ACHN (cell line): ENCODE measurements at places on chromosomes 5 and 9.

DNA sequence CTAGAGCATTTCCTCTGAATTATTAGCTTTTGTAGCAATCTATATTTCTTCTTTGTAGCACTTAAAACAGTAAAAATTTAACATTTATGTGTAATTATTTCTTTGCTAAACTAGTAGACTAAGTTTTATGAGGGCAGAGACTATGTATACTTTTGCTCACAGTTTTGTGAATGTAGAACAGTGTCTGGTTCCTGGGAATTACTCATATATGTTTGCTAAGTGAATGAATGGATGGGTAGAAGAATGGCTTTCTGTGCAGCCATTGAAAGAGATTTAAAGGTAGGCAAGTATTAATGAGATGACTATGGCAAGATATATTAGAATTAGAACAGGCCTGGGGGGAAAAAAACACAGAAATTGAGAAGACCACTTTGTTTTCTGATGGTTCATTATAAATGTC is 140.1 kb downstream of the PAM start:
- no peak for DNase-seq

- no peak for DNase-seq
These were observed 28.6 kb upstream of the RAB14 start for GRCh38 chr9:121230256-121230655.

DNA sequence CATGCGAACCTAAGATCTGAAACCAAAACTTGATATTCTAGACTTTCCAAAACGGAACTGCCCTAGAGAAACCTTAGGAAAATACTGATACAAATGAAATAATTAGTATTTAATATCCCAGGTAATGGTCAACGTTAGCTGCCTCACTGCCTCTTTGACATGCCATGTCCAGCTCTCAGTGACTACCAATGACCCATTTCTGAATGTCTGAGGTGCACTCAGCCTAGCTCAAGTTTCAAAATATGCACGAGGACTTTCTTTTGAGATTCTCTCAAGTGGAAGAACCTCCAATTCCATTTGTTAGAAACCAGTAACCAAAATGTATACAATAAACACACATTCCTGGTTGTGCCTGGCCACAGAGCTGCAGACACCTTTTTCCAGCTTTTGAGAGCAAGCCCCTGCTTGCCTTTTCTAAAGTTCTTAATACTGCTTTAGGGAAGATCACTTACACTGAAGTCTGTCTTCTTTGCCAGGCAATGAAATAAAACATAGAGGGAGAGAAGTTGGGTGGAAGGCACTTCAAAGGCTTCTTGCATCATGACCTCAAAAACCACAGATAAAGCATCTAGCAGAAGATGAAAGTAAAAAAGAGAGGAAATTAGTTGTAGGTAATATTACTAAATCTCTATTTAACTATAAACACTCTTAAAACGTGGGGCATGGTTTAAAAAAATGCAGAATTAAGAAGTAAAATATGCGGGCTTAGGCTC is 87.9 kb downstream of the MRPS27 start:
- no peak for DNase-seq

GRCh38 chr9:108831496-108832178 is 24.1 kb downstream of the ACTL7B start:
- DNase-seq, result no peak

DNA sequence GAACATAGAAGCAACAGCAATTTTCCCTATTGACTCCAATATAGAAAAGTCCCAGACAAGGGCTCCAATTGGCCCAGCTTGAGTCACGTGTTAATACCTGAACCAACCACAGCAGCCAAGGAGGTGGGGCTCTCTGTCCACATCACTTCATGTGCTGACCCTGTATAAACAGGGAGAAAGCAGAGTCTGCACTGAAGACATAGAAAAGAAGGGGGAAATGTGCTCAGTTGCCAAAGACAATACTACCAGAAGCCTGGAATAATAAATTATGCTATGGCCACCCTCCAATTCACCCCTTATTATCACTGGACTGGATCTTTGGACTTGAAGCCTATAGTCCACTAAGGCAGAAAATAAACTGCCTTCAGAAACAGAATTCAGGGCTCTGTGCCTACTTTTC is 275.4 kb downstream of the EPB41L4A start:
- no peak for DNase-seq

- no peak for DNase-seq
These were observed 147.6 kb downstream of the MAN2A1 start for GRCh38 chr5:109837231-109837861.

DNA sequence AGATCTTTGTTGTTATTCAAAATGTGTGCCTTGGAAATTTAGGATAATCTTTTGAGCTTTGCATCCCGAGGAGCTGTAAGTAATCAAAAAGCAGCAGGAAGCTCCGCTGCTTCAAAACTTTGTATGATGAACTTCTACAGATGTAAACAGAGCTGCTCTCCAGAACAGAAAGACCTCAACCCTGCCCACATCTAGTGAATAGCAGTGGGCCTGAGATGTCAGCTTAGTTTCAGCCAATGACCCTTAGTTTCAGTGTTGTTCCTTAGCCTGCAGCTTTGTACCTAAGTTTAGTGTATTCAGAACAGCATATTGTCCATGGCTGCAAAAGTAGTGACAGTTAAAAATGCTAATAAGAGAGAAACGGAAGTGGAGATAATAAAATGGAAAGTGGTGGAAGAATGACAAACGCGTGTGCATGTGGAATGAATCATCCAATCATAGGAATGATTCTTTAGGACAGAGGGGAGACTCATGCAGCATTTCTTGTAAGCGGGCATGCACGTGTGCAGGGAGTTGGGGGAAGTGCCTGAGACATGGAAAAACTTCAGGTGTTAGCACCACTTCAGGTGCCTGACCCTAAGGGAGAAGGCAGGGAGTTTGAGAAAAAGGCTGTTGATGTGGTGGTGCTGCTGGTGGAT is 24.9 kb downstream of the SNX24 start:
- peak; percentile 48 for DNase-seq

GRCh38 chr5:73435759-73436534 is 12.6 kb downstream of the FOXD1 start:
- DNase-seq, result no peak

DNA sequence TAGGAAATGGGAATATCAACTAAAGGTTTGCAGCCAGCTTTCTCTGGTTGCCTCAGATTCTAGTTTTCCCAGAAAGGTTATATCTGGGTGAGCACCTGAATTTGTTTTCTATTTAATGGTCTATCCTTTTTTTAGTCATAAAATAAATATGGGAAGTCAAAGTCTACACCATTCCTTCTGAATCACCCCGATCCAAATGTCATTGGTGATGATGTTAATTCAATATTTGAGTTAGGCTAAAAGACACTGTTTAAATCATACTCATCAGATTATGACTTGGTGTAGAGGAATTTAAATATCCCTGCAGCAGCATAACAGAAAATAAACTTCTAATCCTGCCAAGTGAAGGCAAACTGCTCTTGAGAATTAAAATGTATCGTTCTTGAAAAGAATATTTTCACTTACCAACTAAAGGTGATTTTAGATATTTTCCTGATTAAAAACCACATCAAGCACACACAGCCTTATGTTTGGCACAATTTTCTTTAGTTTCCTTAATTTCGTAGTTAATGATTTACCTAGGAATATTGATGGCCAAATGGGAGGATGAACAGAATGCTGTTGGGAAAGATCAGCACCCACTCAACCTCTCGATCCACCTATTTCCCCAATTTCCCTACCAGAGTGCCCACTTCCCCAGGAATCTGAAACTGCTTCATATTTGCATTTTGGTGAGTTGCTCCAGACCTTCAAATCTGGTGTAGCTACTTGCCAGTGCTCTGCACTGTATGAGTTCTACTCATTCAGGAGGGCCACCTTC is 103.1 kb upstream of the TSLP start:
- no peak for DNase-seq

DNA sequence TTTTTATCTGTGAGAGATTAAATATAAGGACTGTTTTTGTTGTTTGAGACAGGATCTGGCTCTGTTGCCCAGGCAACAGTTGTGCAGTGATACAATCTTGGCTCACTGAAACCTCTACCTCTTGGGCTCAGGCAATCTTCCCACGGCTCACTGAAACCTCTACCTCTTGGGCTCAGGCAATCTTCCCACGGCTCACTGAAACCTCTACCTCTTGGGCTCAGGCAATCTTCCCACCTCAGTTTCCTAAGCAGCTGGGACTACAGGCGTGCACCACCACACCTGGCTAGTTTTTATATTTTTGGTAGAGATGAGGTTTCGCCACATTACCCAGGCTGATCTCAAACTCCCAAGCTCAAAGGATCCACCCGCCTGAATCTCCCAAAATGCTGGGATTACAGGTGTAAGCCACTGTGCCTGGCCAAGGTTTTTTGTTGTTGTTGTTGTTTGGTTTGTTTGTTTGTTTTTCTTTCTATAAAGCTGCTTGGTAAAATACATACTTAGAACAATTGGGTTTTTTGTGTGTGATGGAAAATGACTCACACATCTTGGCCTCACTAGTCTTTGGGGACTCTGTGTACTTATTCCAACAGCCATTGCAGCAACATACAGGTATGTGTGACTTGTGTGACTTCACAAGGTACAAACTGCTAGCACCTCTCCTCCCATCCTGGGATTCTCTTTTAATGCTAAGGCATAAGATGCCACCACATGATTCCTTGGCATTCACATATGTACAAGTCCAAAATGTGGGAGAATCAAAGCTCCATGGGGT is 36.5 kb upstream of the RASA1 start:
- no peak for DNase-seq

DNA sequence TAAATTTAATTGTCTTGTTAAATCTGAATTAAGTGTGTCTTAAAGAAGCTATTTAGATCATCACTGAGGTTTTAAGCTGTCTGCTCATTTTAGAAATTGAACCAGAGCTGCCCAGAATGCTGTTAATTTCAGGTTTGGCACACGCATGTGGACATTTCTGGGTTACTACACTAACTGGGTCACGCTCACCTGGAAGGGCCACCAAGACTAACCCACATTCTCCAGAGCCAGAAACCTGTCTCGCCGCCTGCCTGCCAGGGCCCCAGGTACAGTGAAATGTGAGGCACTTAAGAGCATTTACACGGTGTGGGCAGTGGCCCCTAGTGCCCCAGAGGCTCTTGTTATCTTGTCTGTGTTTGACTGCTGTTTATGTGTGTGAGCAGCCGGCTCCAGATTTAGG is 46.6 kb downstream of the ATP10B start:
- no peak for DNase-seq

DNA sequence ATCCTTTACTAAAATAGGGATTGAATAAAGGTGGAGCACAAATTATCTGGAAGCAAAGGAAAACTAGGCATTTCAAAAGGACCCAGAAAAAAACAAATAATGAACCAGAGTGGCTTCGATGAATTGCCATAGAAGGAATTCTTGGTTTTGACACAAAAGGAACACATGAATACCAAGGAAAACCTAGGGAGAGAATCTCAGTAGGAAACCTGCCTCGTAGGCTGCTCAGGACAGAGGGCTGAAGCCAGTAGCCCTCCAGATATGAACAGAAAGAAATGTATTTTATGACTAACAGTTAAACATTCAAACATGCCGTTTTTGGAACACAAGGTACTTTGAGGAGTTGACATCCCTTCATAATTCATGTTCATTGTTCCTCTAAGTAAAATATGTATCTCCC is 245.5 kb downstream of the SLF1 start:
- DNase-seq, result no peak

GRCh38 chr5:96150007-96150406 is 188.4 kb upstream of the ELL2 start:
- DNase-seq, result no peak

DNA sequence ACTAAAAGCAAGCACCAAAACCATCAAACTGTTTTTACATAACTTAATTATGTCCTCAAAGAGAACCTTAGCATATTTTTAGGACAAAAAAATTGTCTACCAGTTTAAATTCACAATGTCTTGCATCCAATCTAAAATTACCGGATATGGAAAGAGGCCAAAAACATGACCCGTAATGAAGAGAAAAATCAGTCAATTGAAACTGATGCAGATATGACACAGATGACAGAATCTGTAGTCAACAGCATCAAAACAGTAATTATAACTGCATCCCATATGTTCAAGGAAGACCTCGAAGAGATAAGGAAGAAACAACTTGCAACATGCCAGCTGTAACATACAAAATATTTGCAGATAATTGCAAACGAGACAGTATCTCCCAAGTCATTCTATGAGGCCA is 473.2 kb downstream of the SEMA5A start:
- no peak for DNase-seq

DNA sequence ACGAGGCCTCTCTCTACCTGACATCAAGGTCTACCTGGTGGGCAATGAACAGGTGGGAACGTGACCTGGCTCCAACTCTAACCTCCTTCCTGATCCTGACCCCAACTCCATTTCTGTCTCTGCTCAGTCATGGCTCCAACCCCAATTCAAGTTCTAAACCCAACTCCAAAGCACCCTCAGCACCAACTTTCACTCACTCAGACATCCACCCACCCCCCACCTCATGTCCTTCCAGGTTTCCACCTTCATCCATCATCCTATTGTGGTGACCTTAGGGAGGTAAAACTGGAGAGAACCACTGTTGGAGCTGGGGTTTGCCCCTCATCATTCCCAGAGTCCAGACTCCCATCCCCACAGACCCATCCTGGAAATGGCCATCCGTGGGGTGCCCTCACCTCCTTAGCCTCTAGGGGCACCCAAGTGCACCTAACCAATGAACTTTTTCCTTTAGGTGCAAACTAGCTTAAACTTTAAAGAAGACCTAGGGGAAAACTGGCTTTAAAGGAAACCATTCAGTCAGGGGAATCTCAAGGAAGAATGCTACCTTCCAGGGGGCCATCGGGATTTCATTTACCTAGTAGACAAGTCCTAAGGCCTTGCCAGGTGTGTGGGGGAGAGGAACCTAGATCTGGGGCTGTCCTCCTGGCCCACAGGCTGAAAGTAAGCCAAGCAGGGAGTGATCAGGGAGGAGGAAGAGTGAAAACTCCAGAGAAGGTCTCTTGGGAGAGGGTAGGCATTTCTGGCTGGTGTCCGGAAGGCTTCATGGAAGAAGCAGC is 11.3 kb downstream of the RGS14 start:
- DNase-seq, result peak; percentile 60

DNA sequence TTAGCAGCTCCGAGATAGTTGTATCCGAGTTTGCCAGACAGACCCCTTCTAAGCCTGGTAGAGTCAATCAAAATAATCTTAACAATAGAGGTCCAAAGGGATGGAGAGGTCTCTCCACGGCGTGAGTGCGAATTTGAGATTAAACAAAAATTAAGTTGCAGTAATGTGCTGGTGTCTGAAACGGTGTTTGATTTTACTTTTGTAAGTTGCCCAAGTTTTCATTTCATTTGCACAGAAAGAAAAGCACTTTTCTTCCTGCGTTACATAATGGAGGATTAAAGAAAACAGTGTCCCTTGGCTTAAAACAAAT is 1.2 kb downstream of the IRX1 start:
- DNase-seq, result no peak

- no peak for DNase-seq
These were observed 92.1 kb downstream of the CAVIN4 start for GRCh38 chr9:100669968-100670367.

DNA sequence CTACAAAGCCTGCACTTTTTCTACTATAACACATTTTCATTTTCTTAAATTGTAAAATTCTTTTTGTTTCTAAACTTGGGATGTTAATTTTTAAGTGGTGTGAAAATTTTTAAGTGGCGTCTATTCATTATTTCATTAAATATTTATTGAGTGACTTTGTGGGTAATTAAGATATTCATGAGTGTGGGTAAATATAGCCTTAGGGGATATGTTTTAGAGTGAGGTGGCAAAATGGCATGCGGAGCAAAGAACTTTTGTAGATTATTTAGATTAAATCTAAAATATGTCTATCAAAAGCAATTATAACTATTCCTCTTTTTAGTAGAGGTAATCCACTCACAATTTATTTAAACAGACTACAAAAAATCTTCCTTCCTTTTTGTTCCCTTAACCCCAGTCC is 188.4 kb downstream of the PCSK1 start:
- DNase-seq, result no peak

GRCh38 chr5:83375049-83375745 is 96.3 kb upstream of the VCAN start:
- DNase-seq, result no peak

- DNase-seq, result no peak
These were observed 55.9 kb upstream of the ERCC6L2 start for GRCh38 chr9:95819636-95820035.
